T-helper 2 cell treated with Interferon-gamma antibody and Interleukin-4, amounts not matched to agents 100 ng/mL and 5 ng/mL, for 36 hours (primary cell): ENCODE measurements at places on chromosomes 7 and 10. TPM values are rescaled to one million over a fixed set of nuclear protein-coding genes. Genes with fewer than 3 reads are reported as not detected.

EPDR1 gene
- total RNA-seq: 0.20 and 0.36 TPM in 2 replicates

TRIM24 gene
- total RNA-seq: 23.4 and 23.6 TPM in 2 replicates

PNLIPRP2 gene
- total RNA-seq: not detected in 2 replicates

UNC5B gene
- not detected in 2 replicates for total RNA-seq

C10orf53 gene
- not detected in 2 replicates for total RNA-seq

MYPN gene
- total RNA-seq: not detected in 2 replicates

GRID2IP gene
- total RNA-seq: 0.07 TPM in 1 of 2 replicates, not detected in the other
